ENCODE measurements at places on chromosomes 7 and 10. TPM values are rescaled to one million over a fixed set of nuclear protein-coding genes. Genes with fewer than 3 reads are reported as not detected.

The CYP2E1 gene
- total RNA-seq = not detected

The RELN gene
- total RNA-seq = not detected

The SLC29A4 gene
- 8.5 TPM for total RNA-seq

The ABCC2 gene
- total RNA-seq = 2.5 TPM

GRCh38 chr10:95501203-95502094, 59.7 kb downstream of the SORBS1 start:
- no peak for DNase-seq

DNA sequence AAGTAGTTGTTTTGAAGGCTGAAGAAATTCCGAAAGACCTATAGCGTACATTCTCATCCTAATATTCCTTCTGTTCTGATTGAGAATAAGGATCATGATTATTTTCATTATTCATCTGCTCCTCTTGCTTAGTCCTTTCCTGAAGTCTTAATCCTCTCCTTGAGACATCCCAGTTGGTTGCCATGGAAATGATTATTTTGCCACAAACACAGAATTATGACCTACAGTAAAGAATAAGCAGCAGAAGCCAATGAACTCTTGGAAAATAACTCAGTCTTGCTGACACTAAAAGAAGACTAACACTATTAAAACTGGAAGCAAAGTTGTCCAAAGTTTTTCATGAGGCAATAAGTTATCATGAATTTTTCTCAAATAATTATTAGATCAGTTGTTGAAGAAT, 47.8 kb upstream of the JAZF1 start:
- DNase-seq = no peak

DNA sequence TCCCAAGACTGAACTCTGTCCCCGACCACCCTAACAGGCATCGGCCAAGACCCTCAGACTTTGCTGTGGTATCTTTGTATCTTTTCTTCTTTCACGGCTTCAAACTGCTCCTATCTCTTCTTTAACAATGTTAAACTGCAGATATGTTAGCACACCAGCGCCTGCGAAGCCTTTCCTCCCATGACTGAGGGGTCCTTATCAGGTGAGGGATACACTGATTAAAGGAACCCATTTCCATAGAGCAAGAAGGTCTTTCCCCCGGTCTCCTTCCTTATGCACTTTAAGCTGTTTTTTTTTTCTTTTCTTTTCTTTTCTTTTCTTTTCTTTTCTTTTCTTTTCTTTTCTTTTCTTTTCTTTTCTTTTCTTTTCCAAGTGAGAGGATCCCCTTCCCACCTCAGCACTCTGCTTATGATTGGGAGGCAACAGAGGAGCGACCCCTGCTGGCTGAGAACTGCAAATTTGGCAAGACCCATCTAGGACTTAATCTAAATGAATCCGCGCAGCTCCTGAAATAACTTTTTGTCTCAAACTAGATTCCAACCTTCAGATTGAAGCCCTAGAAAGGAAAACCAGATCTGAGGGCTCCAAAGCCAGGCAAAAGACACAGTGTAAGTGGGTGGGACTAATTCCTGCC, 109.9 kb downstream of the ITGB8 start:
- peak; percentile 30 for DNase-seq

- no peak for DNase-seq
Measured at GRCh38 chr7:39240864-39241263, 263.2 kb downstream of the POU6F2 start.

GRCh38 chr10:123864923-123865322, 26.7 kb downstream of the CPXM2 start:
- no peak for DNase-seq

DNA sequence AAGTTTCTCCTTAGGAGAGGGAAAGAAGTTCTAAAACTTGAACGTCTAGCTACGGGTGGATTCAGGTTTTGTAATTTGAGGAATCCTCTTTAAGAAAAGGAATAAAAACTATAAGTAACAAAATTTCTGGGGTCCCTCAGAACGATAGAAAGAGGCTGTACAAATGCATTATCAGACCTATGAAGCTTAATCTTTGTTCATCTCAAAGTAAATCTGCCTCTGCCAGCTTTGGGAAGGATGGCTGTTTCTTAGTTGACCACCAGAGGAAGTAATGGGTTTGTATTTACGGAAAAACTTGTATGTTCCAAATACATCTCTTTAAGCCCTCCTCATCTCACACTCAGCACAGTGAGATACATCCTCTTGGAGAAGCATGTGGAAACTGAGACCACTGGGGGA, 864 bp downstream of the PSTK start:
- DNase-seq = peak; percentile 59

DNA sequence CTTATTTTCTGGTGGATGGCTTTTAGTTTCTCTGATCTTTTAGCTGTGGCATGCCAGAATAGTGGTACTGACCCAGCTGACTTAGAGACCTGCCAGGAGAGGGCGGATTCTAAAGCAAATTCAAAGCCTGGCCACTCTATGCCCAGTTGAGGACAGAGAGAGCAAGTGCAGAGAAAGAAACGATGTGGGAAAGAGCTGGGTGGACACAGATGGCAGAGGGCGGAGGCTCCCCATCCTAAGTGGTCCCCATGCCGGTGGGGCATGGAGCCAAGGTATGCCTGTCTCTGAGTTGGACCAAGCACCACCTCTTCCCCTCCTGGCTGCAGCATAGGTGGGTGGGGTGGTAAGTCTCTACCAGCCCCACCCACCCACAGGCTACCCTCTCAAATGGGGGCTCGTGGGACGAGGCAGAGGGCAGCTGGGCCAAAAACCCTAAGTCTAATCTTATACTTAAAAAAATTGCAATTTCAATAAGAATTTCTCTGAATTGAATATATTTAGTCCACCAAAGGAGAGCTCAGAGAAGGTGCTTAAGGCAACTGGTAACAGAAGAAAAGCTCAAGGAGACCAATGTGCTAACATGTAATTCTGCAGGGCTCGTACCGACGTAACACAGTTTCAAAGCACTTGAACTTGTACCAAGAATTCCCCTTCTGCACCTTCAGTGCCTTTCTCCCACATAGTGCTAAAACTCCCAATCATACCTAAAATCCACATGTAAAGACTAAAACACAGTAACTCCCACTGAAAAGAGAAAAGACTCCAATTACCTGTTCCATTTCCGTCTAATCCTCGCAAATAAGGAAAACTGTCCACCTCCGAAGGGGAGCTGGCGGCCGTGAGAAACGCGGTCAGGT, 85.7 kb upstream of the NMT2 start:
- no peak for DNase-seq

GRCh38 chr7:21547501-21547900, 4.7 kb downstream of the DNAH11 start:
- DNase-seq = no peak
